ENCODE measurements at places on chromosomes 1 and 21.

GRCh38 chr1:85495556-85495955 is 30.6 kb upstream of the DDAH1 start:
- no peak for DNase-seq

DNA sequence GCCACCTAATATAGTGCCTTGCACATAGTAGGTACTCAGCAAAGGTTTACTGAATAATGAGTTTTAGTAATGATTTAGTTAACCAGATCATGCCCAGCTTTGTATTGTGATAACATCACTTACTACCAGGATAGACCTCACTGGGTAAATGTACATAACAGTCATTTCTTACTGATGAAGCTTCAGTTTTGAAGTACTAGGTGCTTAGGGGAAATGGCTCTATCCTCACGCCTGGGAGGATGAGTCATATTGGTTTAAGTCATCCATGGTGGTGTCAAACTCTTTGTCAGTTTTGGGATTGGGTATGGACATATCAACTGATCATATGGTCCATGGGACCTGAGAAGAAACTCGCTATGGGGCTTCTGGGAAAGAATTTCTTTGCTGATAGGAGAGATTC is 90.6 kb upstream of the USP24 start:
- DNase-seq: no peak

GRCh38 chr1:116794804-116795481 is 40.7 kb downstream of the CD2 start:
- DNase-seq: no peak

DNA sequence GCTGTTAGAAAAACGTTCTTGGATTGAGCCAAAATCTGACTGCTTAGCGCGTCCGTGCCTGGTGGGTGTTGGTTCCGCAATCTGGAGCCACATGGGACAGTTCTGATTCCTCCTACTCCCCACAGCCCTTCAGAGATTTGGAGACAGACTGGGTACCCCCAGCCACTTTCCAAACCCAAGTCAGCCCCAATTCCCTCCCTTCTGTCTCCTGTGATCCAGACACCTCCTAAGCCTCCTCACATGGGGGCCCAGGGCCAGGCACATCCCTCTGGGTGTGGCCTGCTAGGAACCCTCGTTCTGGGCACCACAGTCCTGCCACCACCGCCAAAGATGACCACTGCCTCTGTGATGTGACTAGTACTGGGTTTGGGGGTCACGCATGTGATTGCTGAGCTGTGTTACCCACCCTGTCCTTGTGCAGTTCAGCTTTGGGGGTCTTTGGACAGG is 4.8 kb downstream of the PLA2G5 start:
- DNase-seq: no peak

DNA sequence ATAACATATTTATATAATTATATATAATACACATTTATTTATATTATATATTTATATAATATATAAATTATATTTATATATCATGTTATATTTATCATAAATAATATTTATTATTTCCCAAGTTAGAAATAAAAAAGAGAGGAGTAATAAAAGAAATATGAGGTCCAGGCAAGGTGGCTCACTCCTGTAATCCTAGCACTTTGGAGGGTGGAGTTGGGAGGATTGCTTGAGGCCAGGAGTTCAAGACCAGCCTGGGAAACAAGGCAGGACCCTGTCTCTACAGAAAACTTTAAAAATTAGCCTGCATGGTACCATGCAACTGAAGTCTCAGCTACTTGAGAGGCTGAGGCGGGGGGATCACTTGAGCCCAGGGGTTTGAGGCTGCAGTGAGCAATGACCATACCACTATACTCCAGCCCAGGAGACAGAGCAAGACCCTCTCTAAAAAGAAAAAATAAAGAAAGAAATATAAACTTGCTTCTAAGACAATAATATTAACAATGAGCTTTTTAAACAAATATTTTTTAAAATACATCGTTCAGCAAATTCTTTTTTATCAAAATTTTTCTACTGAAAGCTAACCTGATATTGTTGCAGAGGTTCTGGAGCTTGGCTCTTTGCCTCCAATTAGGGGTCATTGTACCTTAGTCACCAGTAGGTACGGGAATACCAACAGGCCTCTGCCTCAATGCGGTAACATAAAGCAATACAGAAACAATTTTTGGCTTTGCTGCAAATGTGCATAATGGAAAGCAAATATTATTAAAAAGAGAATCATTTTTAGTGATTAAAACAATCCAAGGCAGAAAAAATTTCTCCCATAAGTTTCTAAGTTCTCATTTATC is 290.0 kb downstream of the SETD4 start:
- DNase-seq: no peak

DNA sequence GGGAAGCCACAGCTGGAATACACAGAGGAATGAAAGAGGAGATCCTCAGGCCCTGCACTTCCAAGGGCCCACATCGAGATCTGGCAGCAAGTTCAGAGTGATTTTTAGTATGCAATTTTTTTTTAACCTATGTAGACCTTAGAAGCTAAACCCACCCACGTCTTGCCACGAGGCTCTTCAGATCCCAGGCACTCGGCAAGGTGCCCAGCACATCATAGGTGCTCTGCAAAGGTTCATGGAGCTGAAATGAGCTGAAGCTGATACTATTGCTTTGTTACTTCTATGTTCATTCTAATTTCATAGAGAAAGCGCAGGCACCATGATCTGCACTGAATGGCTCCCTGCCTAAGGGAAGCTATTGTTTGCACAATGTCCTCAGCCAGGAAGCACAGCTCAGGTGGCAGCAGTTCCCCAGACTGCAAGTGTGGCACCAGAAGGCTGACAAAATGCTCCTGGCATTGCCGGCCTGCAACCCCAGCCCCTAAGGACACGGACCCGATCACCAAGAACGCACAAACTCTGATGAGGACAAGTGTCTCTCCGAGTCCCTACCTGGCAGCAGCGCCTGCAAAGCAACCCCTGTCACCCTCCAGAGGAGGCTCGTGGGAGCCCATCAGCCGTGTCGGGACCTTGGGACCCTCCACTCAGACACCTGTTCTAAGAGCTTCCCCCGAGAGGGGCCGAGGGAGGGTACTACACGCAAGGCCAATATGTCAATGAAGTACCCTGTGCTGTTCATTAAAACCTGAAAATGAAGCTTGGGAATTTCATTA is 264.2 kb downstream of the NPHP4 start:
- DNase-seq: no peak

GRCh38 chr1:193211539-193211938 is 25.1 kb upstream of the B3GALT2 start:
- DNase-seq: no peak

DNA sequence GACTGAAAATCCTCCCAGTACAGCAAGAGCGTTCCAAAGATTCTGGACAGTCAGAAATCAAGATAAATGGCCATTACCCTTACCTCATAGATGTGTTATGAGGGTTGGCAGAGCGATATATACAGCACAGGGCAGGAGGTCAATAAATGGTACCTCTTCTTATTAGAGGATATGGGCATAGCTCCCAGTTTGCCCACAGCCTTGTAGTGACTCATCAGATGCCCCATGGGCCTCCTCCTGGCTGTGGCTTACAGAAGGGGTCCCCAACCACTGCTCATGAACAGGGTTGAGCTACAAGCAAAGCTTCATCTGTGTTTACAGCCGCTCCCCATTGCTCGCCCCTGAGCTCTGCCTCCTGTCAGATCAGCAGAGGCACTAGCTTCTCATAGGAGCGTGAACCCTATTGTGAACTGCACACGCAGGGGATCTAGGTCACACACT is 7.3 kb upstream of the IFNGR2 start:
- DNase-seq: no peak

DNA sequence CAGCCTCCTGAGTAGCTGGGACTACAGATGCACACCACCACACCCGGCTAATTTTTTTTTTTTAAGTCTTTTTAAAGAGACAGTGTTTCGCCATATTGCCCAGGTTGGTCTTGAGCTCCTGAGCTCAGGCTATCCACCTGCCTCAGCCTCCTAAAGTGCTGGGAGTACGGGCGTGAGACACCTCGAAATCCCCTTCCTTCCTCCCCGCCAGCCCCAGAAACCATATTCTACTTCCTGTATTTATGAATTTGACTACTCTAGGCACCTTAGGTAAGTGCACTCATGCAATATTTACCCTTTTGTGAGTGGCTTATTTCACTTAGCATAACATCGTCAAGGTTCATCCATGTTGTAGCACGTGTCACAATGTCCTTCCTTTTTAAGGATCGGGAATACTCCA is 6.9 kb upstream of the LRP8 start:
- no peak for DNase-seq

DNA sequence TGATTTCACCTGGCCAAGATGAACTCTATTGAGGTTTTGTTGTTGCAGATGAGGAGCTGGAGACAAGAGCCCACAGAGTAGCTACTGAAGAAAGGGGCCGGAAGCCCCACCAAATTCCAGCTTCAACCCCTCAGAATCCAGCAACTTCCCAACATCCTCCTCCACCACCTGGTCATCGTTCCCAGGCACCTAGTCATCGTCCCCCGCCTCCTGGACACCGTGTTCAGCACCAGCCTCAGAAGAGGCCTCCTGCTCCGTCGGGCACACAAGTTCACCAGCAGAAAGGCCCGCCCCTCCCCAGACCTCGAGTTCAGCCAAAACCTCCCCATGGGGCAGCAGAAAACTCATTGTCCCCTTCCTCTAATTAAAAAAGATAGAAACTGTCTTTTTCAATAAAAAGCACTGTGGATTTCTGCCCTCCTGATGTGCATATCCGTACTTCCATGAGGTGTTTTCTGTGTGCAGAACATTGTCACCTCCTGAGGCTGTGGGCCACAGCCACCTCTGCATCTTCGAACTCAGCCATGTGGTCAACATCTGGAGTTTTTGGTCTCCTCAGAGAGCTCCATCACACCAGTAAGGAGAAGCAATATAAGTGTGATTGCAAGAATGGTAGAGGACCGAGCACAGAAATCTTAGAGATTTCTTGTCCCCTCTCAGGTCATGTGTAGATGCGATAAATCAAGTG is 14.3 kb downstream of the CD2 start:
- DNase-seq: no peak

- no peak for DNase-seq
These were observed 207.7 kb downstream of the BARHL2 start for GRCh38 chr1:90509225-90510048.

GRCh38 chr1:157363660-157364140 is 188.6 kb downstream of the FCRL5 start:
- DNase-seq: no peak

GRCh38 chr1:84853741-84854721 is 39.0 kb downstream of the LPAR3 start:
- DNase-seq: no peak

GRCh38 chr1:21663248-21663950 is 5.8 kb downstream of the RAP1GAP start:
- DNase-seq: no peak

DNA sequence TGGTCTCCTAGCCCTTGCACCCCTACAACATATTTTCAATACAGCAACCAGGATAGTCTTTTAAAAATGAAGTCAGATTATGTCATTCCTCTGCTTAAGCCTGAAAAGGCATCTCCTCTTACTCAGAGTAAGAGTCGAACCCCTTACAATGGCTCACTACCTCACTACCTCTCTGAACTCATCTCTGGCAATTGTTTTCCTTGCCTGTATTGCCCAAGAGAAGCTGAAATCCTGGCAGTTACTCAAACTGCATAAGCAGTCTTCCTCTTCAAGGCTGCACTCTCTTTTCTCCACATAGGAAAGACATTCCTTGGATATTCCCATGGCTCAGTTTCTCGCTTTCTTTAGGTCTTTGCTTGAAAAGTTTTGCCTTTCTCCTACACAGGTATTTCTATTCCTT is 22.7 kb downstream of the CLDN8 start:
- DNase-seq: no peak

- no peak for DNase-seq
These were observed 317.6 kb upstream of the PLD5 start for GRCh38 chr1:242842094-242842493.

GRCh38 chr1:31441558-31441957 is 28.5 kb downstream of the SERINC2 start:
- DNase-seq: no peak

DNA sequence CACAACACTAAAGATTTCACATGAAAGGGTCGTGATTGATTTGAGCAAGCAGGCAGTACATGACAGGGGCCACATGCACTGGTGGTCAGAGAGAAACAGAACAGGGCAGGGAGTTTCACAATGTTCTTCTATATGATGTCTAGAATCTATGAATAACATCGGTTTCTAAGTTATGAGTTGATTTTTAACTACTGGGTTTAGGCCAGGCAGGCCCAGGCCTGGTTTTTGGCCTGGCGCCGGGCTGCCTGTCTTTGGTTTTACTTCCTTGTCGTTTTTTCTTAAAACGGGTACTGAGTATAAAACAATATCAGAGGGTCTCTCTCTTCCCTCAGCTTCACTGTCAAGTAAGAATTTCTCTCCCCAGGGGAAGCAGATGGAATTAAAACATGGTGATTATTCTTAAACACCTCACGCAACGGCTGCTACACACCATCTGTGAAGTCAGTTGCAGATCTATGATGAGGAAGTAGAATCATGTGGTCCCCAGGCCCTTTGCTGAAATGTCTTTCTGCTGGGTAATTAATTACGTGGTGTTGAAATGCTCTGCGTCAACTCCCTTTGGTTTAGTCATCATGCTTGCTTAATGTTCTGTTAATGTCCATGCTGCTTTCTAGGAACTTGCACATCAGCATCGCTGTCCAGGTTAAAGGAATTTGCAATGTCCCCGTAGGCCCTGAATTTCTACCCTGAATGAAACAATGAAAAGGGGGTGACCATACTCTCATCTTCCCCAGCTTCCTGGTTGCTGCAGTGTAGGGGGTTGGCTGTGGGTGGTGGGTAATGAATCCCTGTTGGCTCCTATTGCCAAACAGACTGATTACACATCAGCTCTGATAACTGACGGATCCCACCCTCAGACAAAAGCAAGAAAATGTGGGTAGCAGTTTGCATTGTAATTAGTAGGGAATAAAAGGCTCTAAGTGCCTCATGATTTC is 70.3 kb downstream of the SERINC2 start:
- DNase-seq: no peak

DNA sequence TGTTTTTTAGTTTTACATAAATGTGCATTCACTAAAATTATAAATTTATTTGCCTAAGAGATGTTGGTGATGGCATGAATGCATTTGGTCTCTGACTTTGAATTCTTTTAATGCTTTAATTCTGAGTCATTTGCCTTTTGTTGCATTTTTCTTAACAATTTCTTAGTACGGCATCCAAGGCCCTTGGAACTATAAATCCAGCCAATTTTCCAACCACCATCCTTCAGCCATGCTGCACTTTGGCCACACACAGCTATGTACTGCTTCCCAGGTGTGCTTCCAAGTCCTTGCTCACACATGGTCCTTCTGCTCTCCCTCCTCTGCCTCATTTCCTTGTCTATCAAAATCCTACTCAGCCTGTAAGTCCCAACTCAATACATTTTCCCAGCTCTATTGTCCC is 161.0 kb downstream of the DHRS3 start:
- no peak for DNase-seq

GRCh38 chr1:67401443-67401842 is 28.8 kb downstream of the SERBP1 start:
- DNase-seq: no peak
